ENCODE measurements at places on chromosomes 3 and 15.

DNA sequence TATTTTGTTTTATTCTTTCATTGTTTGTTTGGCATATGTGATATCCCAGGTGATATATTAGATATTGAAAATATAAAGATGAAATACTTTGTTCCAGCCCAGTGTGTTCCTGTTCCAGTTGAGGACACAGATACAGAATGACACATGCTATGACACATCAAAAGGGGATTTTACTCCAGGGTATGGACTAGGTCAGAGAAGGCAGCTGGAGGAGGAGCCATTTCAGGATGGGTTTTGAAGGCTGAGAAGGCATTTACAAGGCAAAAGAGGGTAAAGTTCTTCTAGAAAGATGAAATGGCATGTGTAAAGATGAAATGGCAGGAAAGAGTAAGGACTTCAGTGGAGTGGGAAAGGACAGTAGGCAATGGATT lies 163.8 kb downstream of the ZIC1 start:
- DNase-seq, result no peak

DNA sequence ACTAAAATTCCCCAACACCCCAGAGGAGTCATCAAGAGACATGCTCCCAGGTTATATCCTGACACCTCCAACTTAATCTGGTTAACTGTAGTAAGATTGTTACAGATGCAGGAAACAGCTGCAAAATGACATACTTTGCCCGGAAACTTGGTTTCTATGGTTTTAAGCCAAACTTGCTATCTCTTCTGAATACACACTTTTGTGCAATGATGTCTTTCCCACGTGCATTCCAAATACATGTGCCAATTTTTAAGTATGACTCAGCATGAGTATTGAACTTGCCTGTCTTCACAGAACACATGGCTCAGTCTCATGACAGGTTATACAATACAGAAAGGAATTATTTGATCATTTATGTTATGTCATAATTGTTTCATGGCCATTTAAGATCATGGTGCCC lies 207.0 kb upstream of the DCBLD2 start:
- DNase-seq, result peak; percentile 61

- no peak for DNase-seq
Observed at GRCh38 chr3:62987721-62988120, 112.5 kb upstream of the CADPS start.

DNA sequence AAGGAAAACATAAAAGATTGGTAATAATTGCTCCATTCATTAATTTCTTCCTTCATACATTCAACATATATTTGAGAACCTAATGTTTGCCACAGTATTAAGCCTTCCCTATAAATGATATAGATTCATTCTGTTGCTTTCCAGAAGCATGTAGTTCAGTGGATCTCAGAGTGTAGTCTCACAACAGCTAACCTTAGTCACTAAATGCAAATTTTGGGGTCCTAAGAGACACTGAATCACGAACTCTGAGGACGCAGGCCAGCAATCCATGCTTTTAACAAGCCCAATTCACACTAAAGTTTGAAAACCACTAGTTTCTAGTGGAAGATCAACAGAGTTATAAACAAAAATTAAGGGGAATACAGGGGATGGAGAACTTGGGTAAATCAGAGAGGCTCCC lies 7.2 kb upstream of the AQR start:
- DNase-seq, result no peak

- no peak for DNase-seq
Observed at GRCh38 chr3:54936561-54936960, 8.7 kb upstream of the LRTM1 start.

DNA sequence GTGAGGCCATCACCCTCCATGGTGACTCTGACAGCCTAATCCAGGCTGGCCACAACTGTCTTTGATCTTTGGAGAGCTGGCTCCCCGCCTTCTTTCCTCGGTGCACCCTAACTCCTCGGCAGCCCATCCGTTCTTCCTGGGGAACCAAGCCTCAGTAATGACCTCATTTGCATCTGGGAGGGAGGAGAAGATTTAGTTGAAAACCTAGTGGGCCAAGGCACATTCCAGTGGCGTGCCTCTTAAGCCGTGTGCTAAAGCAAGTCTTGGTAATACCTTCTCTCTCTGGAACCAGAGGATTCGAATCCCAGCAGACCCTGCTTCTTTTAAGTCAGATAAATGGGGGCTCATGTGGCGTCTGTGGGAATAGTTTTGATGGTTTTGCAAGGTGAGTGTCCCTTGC lies 233.1 kb downstream of the EBLN2 start:
- DNase-seq, result no peak

DNA sequence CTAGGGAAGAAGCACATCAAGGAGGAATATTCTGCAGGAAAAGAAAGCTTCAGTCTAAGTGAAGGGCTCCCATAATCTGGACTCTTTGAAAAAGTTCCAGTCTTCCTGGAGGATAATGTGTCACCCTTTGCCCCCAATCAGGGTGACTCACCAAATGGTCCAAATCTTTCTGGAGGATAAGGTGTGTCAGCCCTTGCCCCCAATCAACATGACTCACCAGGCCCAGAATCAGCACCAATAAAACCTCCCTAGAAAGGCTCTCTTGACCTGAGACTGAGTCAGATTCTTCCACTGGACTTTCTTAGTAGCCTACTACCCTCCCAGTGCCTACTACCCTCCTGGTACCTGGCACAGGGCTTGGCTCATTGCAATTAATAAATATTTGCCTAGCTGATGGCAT lies 9.5 kb upstream of the ARL14 start:
- peak; percentile 94 for DNase-seq

GRCh38 chr15:85407421-85408269 lies 27.2 kb downstream of the AKAP13 start:
- DNase-seq, result peak; percentile 21

GRCh38 chr15:80727196-80727595 lies 32.1 kb downstream of the ABHD17C start:
- DNase-seq, result peak; percentile 89

DNA sequence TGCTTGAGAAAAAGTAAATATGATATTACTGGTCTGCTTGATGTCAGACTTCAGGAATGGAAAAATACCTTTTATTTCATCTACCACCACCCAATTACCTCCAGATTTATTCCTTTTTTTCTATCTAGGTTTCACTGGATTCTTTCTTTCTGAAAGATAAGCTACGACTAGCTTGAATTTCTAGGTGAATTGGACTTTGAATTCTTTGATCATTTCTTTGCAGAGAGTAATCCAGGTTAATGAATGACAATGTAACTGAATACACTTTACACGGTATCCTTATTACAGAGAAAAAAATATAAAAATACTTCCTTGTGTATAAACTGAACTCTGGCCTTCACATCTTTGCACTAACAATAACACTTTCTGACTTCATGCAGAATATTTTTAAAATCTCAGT lies 59.5 kb upstream of the TRPC1 start:
- DNase-seq, result no peak

DNA sequence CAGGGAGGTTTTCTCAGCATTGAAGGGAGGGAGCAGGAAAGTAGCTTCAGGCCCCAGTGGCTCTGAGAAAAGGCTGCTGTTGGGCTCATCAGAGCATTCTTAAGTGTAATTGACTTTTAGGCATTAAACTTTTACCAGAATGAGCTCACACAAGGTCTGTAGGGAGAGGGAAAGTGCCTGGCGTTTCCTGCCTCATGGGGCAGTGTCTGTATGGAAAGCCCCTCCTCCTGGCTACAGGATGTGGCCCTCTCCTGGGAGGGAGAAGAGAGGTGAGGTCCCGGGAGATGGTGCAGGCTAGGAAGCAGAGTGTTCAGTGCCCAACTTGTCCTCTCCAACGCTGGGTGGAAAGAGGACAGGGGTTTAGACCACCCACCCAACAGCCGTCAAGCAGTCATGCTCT lies 21.3 kb upstream of the SCN10A start:
- DNase-seq, result no peak

- no peak for DNase-seq
Observed at GRCh38 chr3:126621627-126622345, 33.1 kb downstream of the TXNRD3 start.

DNA sequence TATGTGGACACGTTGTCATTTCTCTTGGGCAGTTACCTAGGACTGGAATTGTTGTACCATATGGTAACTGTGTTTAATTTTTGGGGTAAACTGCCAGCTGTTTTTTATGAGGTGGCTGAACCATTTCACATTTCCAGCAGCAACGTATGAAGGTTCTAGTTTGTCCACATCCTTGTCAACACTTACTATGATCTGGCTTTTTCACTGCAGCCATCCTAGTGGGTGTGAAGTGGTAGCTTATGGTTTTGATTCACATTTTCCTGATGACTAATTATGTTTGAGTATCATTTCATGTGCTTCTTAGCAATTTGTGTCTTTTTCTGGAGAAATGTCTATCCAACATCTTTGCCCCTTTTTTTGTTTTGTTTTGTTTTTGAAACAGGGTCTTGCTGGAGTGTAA lies 96.2 kb downstream of the VGLL4 start:
- DNase-seq, result no peak

DNA sequence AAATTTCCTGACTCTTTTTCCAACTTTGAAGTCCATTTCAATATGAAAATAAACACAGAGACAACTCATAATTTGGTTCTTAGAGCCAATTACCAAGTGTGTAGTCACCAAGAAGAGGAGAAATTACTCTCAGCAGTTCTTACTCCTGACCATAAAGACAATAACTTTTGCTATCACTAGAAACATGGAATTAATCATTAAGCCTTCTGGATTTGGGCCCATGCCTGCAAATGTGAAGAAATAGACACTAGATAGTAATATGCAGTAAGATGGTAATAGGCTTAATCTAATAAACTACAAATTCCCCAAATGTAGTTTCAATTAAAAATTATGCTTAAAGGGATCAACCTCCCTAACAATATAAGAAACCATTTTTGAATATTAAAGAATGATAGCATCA lies 185.1 kb upstream of the AGTR1 start:
- DNase-seq, result no peak

- DNase-seq, result no peak
Observed at GRCh38 chr3:64260431-64260830, 35.2 kb upstream of the PRICKLE2 start.
